ENCODE measurements at places on chromosomes 5 and 9.

DNA sequence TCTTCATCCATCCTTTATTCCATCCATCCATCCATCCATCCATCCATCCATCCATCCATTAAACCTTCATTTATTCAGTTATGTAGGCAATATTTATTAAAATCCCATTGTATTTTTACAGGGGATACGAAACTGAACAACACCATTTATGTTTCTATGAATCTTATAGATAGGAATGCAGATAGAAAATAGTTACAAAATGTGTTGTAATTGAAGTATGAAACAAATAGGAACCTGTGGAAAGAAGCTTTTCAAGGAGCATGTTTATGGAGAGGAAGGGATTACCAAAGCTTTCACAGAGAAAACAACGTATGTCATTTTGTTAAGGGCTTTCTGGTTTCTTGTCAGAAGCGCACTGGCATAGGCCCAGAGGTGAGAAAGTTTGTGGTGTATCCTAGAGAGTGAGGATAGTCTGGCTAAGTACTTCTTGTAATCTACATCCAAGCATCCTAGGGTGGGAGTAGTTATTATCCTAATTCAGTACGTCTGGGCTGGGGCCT lies 184.0 kb downstream of the CNTLN start:
- no peak for DNase-seq

DNA sequence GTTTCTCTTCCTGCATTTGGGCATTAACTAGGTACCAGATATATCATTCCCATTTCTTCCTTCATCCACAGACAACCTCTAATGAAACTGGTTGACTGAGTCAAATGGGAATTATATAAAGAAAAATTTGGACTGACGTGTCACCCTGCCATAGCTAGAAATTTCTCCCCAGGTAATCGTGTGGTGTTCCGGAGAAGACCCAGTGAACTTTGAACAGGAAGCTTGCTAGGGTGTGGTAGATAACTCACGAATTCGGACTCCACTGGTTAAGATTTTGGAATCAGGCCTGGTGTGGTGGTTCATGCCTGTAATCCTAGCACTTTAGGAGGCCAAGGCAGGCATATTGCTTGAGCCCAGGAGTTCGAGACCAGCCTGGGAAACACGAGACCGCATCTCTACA lies 114.3 kb upstream of the OTULINL start:
- DNase-seq: no peak

GRCh38 chr9:88090151-88090581 lies 48.1 kb downstream of the SPATA31C2 start:
- DNase-seq: no peak

- DNase-seq: no peak
These were observed 419.4 kb downstream of the SEMA5A start for GRCh38 chr5:9126490-9126889.

GRCh38 chr5:103273952-103274351 lies 15.4 kb downstream of the MACIR start:
- no peak for DNase-seq

GRCh38 chr5:138528208-138528607 lies 14.8 kb downstream of the ETF1 start:
- DNase-seq: no peak

DNA sequence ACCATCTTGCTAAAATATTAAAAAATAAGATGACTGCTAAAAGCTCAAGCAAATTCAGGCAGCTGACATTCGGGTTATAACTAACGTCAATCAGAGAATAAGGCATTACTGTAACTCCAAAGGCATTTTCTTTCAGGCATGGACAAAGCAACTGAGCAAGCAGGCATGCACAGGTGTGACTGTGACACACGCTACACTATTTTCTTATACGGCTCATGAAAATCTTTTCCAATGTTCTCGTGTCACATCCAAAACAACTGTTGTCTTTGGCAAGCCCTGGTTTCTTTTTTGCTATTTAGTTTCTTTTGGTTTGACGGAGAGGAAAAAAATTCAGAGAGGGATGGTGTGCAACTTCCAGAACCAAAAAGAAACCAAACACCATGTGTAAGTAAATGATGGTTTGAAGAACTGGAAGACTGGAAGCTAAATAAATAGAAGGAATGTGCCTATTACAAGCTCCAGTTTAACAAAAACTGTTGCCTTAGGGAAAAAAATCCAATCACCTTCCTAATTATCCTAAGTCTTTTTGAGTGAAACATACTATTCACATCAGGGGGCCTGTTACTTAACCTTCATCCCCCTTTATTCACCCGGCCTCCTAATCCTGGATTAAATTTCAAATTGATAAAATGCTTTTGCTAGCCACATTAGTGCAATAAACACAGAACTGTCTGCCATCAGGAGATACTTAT lies 277.6 kb downstream of the PSAT1 start:
- DNase-seq: no peak

DNA sequence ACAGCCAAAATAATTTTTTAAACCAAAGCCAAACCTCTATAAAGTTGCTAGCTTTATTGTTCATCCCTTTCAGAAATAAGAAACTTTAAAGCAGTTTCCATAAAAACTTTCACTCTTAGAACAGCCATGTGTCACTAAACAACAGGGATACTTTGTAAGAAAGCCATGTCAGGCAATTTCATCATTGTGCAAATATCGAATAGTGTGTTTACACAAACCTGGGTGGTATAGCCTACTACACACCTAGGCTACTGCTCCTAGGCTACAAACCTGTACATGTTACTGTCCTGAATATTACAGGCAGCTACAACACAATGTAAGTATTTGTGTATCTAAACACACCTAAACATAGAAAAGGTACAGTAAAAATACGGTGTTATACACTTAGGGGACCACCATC lies 59.9 kb downstream of the TLE1 start:
- DNase-seq: no peak

DNA sequence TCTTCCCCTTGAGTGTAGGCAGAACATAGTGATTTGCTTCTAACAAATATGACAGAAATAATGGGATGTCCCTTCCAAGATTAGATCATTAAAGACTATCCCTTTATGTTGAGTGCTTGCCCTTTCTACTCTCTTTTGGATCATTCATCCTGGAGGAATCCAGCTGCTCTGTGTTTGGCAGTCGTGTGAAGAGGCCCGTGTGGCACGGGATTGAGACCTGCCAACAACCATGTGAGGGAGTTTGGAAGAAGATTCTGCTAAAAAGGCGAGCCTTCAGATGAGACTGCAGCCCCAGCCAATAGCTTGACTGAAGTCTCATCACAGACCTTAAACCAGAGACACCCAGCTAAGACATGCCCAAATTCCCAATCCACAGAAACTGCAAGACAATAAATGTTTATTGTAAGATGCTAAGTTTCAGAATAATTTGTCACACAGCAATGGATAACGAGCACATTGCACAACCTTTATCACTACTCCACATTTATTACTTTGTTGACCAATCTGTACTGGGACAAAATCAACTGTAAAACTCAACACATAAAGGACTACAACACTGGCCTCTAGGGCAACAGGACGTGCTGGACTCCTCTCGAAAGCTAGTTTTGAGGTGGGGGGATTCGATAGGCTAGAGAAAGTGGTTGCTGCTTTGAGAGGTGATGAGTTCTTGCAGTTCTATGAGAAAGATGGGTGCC lies 42.8 kb downstream of the ANGPTL2 start:
- no peak for DNase-seq

DNA sequence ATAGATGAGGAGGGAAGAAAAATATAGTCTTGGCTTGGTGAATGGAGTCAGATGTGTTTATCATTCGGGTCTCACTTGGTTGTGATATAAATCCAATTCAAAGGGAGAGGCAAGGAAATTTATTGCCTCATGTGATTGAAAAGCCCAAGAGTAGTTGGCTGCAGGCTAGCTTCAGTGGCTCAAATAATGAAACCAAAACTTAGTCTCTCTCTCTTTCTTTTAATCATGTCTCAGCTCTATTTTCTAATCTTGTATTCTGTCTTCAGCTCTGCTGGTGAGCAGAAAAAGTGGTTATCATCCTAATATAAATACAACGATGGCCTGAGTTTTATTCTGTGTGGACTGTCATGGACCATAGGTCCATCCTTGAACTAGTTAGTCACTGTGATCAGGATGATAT lies 234.2 kb upstream of the PPP1R2B start:
- DNase-seq: no peak

DNA sequence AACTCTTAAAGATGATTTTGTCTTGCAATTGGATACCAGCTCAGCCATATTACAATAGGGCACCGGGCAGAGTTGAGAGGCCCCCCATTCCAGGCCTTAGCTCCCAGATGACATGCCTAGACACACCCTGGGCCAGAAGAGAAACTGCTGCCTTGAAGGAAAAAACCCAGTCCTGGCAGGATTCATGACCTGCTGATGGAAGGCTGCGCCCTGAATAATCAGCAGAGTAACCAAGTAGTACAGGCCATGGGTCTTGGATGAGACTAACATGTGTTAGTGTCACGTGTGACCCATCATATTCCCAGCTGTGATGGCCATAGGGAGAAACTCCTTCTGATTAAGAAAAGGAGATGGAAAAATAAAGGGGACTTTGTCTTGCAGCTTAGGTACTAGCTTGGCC lies 39.0 kb upstream of the DEPDC1B start:
- DNase-seq: no peak

DNA sequence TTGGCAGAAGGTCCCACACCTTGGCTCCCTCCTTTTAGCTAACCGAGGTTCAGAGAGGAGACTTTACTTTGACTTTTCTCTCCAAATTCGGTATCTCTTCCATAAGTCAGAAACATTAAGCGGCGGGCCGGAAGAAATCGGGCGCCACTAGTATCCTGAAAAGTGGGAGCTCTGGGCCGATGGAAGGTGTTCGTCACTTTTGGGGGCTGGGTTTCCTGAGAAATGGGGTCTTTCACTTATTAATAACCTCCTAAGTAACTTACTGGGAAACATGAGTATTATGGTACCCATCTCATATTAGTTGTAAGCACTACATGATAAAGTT lies 716 bp downstream of the STX17 start:
- DNase-seq: no peak

DNA sequence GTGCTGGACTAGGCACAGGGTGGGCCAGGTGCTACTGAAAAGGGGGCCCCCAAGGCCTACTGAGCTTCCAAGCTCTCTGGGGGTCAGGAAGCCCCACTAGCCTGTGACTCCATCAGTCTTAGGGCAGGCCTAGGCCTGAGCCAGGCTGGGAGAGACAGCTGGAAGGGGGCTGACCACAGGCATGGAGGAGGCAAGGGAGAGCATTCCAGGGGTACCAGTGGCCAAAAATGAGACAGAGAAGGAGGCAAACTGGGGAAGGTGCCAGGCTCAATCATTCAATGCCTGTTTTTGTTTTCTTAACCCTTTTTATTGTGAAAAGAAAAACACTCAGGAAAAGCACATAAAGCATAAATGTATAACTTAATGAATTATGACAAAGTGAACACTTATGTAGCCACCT lies 26.2 kb upstream of the TCF7 start:
- DNase-seq: no peak

- no peak for DNase-seq
These were observed 99.2 kb upstream of the GNAQ start for GRCh38 chr9:78130853-78131252.

- DNase-seq: no peak
These were observed 86.1 kb downstream of the ARL15 start for GRCh38 chr5:54224103-54224826.

- no peak for DNase-seq
These were observed 13.8 kb downstream of the ANKRD33B start for GRCh38 chr5:10577371-10578292.

DNA sequence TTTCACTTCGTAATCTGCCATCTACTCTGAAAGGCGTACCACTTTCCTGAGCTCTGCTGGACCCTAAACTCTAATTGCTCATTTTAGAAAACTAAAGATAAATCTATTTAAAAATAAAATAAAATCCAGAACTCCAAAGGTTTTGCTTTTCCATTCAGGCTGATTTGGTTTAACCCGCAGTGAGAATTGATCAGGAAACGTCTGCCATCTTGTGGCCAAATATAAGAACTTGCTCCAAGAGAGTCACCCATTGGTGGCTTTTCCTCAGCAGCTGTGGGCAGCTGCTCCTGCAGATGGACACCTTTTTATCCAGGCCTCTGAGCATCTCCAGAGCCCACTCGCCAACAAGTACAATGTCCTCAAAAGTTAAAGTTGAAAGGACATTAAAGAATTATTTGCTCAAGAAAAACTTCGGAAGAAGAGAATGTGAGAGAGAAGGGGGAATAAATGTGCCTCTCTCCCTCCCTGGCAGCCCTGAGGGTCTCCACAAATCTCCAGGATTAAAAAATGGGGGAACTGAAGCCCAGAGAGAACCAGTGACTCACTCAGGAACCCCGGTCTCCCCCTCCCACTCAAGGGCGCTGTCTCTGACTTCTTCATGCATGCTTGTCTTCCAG lies 4.1 kb downstream of the SAXO1 start:
- DNase-seq: peak; percentile 24

- no peak for DNase-seq
These were observed 145.3 kb downstream of the HINT1 start for GRCh38 chr5:131019601-131020315.

DNA sequence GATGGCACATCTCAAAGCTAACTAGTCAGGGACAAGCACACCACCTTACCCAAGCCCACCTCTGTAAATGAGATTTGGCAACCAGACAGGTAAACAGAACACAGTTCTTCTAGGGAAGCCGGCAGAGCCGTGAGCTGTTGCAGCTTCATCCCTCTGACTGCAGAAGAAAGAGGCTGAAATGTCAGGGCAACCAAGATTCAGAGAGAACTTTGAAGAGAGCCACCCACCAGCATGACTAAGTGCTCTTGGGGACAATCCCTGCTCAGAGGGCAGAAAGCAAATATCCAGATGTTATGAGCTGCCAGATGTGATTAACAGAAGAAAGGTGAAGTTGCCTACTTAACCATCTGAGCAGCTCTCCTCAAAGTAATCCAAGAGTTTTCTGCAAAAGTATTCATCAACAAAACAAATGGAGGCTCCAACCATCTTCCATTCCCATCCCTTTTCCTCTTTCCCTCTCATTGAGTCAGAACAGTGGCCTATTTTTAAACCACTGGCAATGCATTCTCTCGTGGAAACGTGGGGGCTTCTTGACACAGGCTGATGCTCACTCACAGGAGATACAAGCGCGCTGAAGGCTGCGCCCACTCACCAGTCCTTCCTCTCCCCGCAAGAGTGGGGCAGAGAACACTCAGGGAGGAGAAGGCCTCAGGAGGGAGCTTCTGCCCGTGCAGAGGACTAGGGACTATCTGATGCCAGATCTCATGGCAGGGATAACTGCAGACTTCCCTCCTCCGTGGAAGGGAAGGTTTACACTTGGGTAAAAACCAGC lies 57.1 kb downstream of the SLIT3 start:
- no peak for DNase-seq

GRCh38 chr5:2750026-2750757 lies 1.3 kb downstream of the IRX2 start:
- no peak for DNase-seq

- no peak for DNase-seq
These were observed 116.9 kb upstream of the S1PR3 start for GRCh38 chr9:88874391-88874790.

GRCh38 chr9:134459164-134459563 lies 132.9 kb downstream of the RXRA start:
- DNase-seq: no peak

DNA sequence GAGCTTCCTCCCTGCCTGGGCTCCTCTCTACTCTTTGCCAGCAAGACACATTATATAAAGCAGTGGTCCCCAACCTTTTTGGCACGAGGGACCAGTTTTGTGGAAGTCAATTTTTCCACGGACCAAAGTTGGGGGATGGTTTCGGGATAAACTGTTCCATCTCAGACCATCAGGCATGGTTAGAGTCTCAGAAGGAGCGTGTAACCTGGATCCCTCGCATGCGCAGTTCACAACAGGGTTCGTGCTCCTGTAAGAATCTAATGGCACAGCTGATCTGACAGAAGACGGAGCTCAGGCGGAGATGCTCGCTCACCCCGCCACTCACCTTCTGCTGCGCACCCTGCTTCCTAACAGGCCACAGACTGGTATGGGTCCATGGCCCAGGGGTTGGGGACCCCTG lies 142.8 kb downstream of the LIFR start:
- no peak for DNase-seq

- no peak for DNase-seq
These were observed 79.6 kb downstream of the NTNG2 start for GRCh38 chr9:132241483-132241839.

All from activated naive CD8-positive, alpha-beta T cell treated with anti-CD3 and anti-CD28 coated beads for 36 hours (primary cell).